Epithelial cell of alveolus of lung (primary cell): ENCODE measurements at places on chromosomes 11 and 22. TPM values are rescaled to one million over a fixed set of nuclear protein-coding genes. Genes with fewer than 3 reads are reported as not detected.

Gene HSD17B12
- 69.4 and 75.8 TPM in 2 replicates for total RNA-seq

Gene PRG2
- not detected in 2 replicates for total RNA-seq

Gene LRRC55
- total RNA-seq, result not detected in 2 replicates

Gene IGF2
- total RNA-seq, result 24.2 and 42.0 TPM in 2 replicates

Gene TAGLN
- 20.8 and 704 TPM in 2 replicates for total RNA-seq

Gene TEX54
- not detected in 2 replicates for total RNA-seq

Gene PLAAT5
- 0.13 TPM in 1 of 2 replicates, not detected in the other for total RNA-seq

Gene PHETA2
- total RNA-seq, result 18.2 and 22.9 TPM in 2 replicates

Gene DRG1
- 48.4 and 66.3 TPM in 2 replicates for total RNA-seq

Gene MS4A3
- not detected in 2 replicates for total RNA-seq

Gene UBQLN3
- total RNA-seq, result under 0.01 and 0.08 TPM in 2 replicates

Gene NPAT
- 10.0 and 14.1 TPM in 2 replicates for total RNA-seq

Gene FAM83F
- total RNA-seq, result 1.9 TPM in 1 of 2 replicates, not detected in the other

Gene CCDC73
- total RNA-seq, result not detected in 2 replicates

Gene GP1BB
- 2.3 and 7.1 TPM in 2 replicates for total RNA-seq

Gene SCN4B
- total RNA-seq, result 0.39 and 0.56 TPM in 2 replicates

Gene FIBIN
- 40.3 and 48.1 TPM in 2 replicates for total RNA-seq
